ENCODE measurements at places on chromosomes 1 and 21.

GRCh38 chr1:15173863-15174614, 20.5 kb downstream of the TMEM51 start:
- DNase-seq: no peak

DNA sequence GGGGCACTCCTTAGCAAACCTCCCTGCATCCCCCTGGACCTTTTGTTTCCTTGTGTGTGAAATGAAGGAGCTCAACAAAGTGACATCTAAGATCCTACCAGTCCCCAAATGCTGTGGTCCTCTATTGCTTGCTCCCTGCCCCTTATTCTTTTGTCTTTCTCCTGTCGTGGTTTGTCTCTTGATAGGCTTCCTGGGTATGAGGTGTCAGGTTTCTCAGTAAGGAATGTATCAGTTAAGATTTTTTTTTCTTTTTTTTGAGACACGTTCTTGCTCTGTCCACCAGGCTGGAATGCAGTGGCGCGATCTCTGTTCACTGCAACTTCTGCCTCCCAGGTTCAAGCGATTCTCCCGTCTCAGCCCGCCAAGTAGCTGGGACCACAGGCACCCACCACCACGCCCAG, 16.8 kb downstream of the CNIH3 start:
- DNase-seq: no peak

DNA sequence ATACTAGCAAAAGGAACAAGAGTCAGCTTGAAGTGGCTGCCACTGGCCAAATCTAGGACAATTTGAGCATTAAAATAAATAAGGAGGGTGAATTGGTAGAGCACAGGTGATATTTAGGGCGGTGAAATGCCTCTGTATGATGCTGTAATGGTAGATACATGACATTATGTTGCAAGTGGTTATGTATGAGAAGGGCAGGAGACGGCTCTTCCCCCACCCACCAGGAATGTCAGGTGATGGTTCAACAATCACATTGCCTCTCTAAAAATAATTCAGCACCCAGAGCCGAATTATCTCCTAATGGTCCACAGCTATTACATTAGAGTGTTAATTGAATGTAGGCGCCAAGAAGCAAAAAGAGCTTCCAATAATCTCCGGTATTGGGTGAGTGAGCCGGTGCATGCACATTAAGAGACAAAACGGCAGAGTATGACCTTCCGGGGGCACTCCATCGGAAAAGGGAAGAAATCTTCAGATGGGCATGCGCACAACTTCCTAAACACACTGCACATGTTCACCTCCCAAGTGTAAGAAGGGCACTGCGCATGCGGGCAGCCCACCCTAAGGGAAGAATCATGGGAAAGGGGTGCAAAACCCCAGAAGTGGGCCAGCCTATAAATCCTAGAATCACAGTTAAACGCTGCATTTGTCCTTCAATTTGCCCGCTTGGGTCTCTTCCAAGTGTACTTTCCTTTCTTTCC, 6.8 kb upstream of the IFNAR1 start:
- DNase-seq: no peak

DNA sequence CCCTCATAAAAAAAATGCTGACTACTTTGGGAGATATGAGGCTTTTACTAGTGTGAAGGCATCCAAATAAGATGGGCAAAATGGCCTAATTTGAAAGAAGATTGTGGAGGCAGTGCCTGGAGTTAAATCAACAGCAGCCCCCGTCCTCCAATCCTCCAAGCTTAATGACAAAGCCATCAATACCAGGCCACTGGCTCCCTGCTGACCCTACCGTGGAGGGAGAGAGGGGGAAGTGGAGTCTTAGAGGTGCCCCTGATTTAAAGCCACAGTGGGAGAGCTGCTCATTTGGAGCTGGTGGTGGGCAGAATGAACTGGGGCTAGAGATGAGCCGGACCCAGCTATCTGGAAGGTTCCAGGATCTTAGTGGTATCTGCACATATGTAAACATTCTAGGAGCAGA, 24.3 kb upstream of the KNCN start:
- DNase-seq: no peak

- DNase-seq: no peak
These were observed 24.6 kb downstream of the DNASE2B start for GRCh38 chr1:84422909-84423308.

DNA sequence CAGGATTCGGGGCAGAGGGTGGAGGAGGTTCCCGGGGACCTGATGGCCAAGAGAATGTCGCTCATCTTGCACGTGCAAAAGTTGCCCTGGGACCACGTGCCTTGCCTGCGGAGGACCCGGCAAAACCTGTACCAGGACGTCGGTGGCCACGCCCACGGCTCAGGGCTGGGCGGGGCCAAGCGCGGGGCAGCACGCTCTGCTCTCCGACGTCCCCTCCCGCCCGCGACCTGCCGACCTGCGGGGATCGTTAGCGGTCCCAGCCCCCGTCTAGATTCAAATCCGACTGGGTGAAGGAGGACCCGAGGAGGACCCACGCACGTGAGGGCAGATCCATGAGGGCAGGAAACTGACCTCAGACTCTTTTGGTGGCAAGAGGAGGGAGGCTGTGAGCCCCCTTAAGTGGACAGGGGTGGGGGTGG, at the start of gene C1orf167:
Gene C1orf167 (plus strand): TSS at position 206 of the 419 bp plus-strand sequence. CDS start 2,208 bp downstream, outside the sequence.
- DNase-seq: no peak

GRCh38 chr1:1119272-1119890, 3.5 kb upstream of the C1orf159 start:
- no peak for DNase-seq

DNA sequence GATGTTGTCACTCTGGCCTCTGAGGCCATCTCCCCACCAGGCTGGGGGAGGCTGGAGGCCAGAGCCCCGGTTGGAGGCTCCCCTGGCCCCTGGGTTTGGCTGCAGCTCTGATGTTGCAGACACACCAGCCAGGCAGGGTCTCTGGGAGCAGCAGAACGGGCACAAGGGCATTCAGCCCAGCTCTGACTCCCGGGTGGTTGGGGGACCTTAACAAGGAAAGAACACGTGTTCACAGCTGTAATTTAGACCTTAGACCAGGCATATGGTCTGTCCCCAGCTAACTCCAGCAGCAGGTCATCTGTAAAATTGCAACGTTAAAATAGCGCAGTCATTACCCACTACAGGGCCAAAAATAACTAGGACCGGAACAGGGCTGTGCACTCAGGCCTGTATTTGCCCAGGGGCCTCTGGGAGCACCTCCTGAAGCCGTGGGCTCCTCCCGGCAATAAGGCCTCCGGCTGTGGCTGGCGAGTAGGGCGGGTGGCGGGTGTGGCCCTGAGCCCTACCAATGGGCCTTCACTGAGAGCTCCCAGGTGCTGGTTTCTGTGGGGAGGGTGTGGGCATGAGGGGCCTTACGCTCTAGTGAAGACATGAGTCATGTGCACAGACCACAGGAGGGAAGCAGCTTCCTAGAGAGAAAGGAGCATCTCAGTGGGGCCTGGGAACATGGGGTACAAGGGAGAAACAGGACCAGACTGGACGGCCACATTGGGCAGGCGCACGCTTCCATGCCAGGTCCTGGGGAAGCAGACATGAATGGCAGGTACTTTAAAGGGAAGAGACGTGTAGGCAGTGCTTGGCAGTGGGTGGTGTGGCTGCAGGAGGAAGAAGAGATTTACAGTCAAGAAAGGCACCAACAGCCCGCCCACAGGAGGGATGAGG, 6.1 kb downstream of the LDLRAP1 start:
- DNase-seq: no peak

DNA sequence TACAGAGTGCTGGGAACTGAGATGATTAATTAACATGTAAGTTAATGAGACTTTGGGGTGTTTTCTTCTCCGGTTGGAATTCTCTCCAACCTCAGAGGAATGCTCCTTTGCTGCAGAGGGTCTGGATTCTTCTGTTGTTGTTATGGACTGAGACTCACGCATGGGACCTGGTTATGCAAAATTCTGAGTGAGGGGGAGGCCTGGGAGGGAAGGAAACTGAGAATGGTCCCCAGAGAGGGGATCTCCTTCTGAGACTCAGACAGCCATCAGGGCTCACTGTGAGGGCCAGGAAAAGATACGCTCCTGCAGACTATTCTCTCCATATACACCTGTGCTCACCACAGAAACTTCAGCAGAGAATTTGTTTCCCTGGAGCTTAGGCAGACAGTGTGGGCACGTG, 56.3 kb downstream of the HTR6 start:
- no peak for DNase-seq

DNA sequence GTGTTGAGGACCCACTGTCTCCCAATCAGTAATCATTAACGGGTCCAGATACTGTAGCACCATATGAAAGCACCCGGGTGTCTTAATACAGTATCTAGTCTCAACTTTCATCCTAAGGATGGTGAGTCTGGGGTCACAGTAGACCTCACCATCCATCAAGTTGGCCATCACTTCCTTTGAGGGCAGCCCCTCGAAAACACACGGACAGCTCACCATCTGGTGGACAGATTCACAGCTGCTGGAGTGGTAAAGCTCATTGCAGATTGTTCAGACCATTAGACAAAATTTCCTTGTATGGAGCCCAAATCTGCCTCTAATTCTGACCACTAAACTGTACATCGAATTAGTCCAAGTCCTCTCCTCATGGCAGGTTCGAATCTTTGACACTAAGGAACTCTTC, 123.1 kb downstream of the PGBD5 start:
- DNase-seq: no peak

GRCh38 chr1:222225316-222225691, 322.6 kb downstream of the HHIPL2 start:
- no peak for DNase-seq

DNA sequence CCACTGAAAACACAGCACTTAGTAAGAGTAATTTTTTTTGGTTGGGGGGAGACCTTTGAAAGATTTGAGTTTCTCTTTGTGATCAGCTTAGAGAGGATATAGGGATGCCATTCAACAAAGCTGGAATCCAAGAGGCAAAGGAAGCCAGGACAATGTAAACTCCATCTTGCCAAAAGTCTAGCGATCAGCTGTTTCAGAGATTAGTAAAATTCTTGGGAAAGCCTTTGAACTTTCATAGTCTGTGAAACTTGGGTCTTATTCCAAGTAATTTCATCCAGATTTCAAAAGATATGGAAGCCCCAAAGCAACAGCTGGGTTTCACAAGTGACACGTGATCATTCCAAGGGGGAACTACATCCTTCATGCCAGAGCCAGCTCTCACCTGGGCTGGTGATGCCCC, 30.2 kb upstream of the TNR start:
- no peak for DNase-seq

DNA sequence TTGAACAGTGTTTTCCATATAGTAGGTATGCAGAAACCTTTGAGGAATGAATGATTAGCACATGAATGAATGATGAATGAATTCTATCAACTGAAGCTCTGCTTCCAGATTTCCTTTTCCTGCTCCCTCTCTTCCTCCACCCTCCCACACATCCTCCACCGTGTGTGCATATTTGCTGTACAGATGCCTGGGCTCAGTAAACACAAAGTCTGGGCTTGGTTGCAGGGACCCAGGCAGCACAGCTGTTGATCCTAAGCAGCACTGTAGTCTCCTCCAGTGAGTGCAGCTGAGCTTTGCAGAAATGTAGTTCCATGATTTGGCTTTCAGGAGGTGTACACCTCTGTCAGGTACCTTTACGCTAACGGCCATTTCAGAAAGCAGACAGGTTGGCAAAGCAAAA, 611.7 kb downstream of the NUF2 start:
- no peak for DNase-seq

- no peak for DNase-seq
These were observed 59.0 kb upstream of the CD1D start for GRCh38 chr1:158121604-158122254.

GRCh38 chr21:38027901-38028498, 111.7 kb upstream of the KCNJ6 start:
- DNase-seq: no peak

- DNase-seq: no peak
These were observed 33.3 kb downstream of the MORN1 start for GRCh38 chr1:2358072-2358471.

DNA sequence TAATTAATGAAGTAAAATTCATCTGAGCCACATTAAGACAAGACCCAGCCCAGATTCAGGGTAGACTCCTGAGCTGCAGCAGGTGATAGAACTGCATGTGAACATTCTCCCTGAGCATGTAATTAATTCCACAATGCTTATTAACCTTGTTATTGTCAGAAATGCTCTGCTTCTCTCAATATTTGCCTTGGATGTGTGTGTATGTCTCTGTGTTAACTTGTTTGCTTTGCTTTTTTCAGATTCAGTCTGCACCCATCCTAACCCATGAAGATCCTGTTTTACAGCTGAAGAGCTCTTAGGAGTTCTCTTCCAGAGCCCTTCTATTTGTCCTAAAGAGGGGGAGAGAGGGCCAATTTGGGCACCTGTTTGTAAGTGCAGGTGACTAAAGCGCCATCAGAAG, 143.2 kb upstream of the BMP8A start:
- DNase-seq: no peak

DNA sequence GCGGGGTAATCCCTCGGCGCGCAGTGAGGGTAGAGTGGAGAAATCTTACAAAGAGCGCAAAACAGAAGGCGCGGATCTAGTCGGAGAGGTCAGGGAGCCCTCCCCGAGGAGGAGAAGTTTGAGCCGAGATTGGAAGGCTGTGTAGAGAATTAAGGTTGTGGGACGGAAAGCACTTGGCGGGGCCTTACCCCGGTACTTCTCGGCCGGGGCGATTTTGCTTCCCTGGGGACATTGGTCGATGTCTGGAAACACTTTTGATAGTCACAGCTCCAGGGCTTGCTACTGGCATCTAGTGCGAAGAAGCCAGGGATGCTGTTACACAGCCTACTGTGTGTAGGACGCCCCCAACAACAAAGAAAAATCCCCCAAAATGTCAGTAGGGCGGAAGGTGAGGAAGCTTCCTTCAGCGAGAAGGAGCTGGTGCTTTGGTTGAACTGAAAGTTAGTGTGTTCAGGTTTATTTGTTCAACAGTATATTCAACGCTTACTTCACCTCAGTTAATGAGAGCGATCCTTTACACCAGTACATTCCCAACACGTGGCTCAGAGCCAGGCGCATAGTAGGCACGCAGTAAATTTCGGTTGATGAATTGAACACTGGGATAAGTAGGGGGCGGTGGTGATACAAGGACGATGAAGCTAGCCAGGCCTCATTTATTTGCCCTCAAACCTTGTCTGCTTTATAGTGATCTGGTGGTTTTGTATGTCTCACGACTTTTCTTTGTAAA, 807 bp downstream of the CEP85 start:
- no peak for DNase-seq

- no peak for DNase-seq
These were observed 262.9 kb downstream of the PTPRU start for GRCh38 chr1:29499104-29499650.

Data from GOT3 (cell line).